ENCODE measurements at places on chromosomes 16 and 17.

- no peak for DNase-seq
Observed at GRCh38 chr17:50259477-50260324, 14.6 kb upstream of the TMEM92 start.

DNA sequence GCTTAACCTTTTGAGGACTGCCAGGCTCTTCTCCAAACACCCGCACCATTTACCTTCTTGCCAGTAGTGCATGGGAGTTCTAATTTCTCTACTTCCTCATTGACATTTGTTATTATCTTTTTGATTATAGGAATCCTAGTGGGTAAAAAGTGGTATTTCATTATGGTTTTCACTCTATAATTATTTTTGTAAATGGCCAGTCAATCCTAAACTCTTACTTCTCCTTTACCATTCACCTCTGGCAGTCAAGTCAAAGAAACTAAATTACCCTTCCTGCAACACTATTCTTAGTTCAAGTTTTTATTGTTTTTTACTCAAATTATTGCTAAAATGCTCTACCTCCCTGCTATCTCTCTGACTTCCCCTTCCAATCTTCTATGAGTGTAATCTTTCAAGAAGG, 29.8 kb upstream of the ANKFY1 start:
- DNase-seq = no peak

- DNase-seq = peak; percentile 17
Observed at GRCh38 chr16:85313526-85314301, 201.4 kb upstream of the CIBAR2 start.

GRCh38 chr16:68401871-68402747, 46.2 kb downstream of the SMPD3 start:
- no peak for DNase-seq

DNA sequence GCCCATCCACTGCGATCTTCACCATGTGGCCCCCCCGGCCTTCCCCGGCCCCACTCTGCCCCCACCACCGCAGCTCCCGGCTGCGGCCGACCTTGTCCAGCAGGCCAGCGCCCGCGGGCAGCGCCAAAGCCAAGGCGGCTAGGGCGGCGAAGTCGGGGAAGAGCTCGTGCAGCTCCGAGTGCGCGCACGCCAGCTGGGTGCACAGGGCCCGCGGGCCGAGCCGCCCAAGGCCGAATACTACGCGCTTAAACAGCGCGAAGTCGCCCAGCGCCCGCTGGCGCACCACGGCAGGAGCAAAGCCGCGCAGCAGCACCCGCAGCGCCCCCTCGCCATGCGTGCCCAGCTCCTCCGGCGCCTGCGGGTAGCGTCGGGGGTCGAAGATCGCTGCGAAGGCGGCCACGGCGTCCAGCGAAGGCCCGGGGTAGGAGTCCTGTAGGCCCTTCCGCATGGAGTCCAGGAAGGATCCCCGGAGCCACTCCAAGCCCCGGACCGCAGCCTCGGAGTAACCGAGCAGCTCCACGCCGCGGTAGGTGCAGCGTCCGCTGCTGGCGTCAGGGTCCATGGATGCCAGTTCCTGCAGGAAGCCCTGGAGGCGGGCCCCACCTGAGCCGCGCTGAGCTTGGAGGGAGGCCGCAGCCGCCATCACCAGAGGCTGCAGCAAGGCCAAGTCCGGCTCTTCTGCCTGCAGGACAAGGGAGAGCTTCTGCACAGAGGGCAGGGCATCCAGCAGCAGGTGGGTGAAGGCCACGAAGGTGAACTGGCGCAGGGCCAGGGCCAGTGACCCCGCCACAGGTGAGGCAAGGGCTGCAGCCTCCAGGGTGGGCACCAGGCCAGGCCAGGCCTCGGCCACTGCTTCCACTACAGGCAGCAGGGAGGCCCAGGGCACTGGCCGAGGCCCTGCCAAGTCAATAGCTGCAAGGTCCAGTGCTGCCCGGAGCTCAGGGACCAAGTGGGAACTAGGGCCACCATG, 10.3 kb downstream of the C17orf113 start:
- DNase-seq = no peak

- DNase-seq = no peak
Observed at GRCh38 chr17:8753976-8754440, 4.3 kb downstream of the SPDYE4 start.

GRCh38 chr16:28280881-28281836, 11.2 kb upstream of the SBK1 start:
- no peak for DNase-seq

GRCh38 chr17:2029911-2030778, at the start of gene DPH1:
Gene DPH1, plus strand, starts transcription at chr17:2030153. Its CDS starts 17 bp downstream, at chr17:2030170.
- DNase-seq = peak; percentile 55

DNA sequence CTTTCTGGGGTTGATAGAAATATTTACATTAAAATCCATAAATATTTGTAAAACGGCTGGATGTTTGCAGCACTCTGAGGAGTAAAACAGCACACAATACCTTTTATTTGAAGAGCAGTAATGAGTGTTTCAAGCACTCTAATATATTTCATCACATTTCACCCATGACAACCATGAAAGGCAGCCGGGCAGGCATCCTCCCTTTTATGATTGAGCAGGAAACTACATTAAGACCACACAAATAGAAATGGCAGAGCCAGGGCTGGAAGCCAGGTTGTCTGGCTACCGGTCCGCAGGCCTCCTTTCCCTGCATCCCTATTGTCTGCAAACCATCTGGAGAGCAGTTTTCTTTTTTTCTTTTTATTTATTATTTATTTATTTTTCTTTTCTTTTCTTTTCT, 23.1 kb upstream of the GPRC5C start:
- DNase-seq = peak; percentile 53

GRCh38 chr16:85326794-85327181, 214.5 kb upstream of the CIBAR2 start:
- no peak for DNase-seq

DNA sequence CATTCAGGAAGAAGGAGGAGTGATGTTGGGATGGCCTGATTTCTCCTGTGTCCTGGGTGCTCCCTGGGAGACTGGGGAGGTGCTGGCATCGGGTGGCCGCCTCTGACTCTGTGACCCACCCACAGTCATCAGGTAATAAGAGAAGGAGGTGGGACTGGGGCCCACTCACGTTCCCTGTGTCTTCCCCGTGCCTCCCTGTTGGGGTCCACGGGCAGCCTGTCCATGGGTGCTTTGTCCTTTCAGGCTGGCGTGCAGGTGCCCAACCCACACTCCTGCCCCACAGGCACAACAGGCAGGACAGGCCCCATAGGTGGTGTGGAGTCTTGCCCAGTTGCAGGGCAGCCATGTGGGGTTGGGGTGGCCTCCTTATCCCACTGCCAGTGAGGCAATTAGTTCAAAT, 4.0 kb downstream of the DEF8 start:
- no peak for DNase-seq

GRCh38 chr16:87926246-87927194, 9.8 kb downstream of the CA5A start:
- DNase-seq = peak; percentile 43

DNA sequence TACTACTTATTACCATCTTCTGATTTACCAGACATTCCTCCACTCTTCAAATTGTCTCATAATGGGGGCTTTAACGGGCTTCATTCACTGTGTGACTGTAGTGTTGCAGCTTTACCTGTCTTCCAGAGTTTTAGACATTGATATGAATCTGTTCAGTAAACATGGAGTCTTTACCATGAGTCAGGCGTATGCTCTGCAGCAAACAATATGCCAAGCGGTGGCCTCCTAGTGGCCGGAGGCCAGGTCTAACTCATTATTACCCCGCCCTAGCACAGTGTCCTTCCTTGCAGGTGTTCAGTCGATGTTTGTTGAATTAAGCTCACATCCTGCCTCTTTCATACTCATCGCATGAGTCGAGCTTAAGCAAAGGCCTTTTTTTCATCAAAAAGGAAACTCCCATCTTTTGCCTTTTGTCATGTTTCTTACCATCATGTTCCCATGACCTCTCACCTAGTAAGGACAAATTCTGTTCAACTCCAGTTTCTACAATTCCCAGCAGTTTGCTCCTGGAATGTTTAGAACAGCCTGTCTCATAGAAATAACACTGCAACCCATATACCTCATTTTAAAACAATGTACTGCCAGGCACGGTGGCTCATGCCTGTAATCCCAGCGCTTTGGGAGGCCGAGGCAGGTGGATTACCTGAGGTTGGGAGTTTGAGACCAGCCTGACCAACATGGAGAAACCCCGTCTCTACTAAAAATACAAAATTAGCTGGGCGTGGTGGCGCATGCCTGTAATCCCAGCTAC, 39.4 kb downstream of the TUBD1 start:
- no peak for DNase-seq

GRCh38 chr16:19754644-19755036, 36.6 kb downstream of the IQCK start:
- no peak for DNase-seq

All from DMS79 (cell line).